ENCODE measurements at places on chromosomes 12 and 14. TPM values are rescaled to one million over a fixed set of nuclear protein-coding genes. Genes with fewer than 3 reads are reported as not detected.

Gene TMEM30B
- 0.12 TPM for total RNA-seq

Gene ARHGEF40
- total RNA-seq = 6.3 TPM

Gene NPFF
- total RNA-seq = not detected

Gene PZP
- not detected for total RNA-seq

Gene ADGRD1
- 0.44 TPM for total RNA-seq

Gene ENDOU
- total RNA-seq = not detected

Gene DBX2
- total RNA-seq = not detected

Gene SLCO1B1
- 0.32 TPM for total RNA-seq

DNA sequence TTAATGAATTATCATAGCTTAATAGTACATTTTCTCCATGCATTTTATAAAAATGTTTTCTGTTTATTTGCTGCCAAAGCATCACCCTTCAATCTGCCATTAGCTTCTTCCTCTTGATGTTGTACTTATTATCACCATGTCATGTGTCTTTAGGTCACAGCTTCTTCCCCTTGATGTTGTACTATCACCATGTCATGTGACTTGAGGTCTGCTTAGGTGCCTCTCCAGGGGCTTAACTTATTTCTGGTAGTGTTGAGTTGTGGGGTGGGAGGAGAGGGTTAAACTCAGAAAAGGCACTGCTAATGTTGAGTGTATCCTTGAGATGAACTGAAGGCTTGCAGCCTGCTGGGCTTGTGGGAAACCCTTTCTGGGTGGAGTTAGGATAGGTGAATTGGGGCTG lies 87.8 kb downstream of the DAAM1 start:
- peaks cover 46% of the 10 kb centered on the region for H3K4me1 ChIP-seq
- DNase-seq = no peak
- no peaks in the 10 kb centered on the region for H3K27me3 ChIP-seq
- peak overlapping the region; percentile 64 for H3K27ac ChIP-seq
- no peaks in the 10 kb centered on the region for H3K36me3 ChIP-seq

- no peak overlapping the region for H3K27ac ChIP-seq
- no peaks in the 10 kb centered on the region for H3K36me3 ChIP-seq
- no peak overlapping the region for H3K4me3 ChIP-seq
- H3K27me3 ChIP-seq = no peaks in the 10 kb centered on the region
- DNase-seq = no peak
These were observed 11.9 kb downstream of the PALS1 start for GRCh38 chr14:67253076-67253635.

GRCh38 chr12:130706885-130707570 lies 9.1 kb downstream of the RIMBP2 start:
- no peaks in the 10 kb centered on the region for H3K4me1 ChIP-seq
- no peak overlapping the region for H3K27ac ChIP-seq
- H3K27me3 ChIP-seq = no peaks in the 10 kb centered on the region
- no peak overlapping the region for H3K4me3 ChIP-seq

GRCh38 chr12:56487448-56488040 lies 417 bp downstream of the GLS2 start:
- no peaks in the 10 kb centered on the region for H3K36me3 ChIP-seq
- peaks cover 6% of the 10 kb centered on the region for H3K27me3 ChIP-seq
- no peaks in the 10 kb centered on the region for H3K4me1 ChIP-seq
- DNase-seq = no peak
- no peak overlapping the region for H3K4me3 ChIP-seq

DNA sequence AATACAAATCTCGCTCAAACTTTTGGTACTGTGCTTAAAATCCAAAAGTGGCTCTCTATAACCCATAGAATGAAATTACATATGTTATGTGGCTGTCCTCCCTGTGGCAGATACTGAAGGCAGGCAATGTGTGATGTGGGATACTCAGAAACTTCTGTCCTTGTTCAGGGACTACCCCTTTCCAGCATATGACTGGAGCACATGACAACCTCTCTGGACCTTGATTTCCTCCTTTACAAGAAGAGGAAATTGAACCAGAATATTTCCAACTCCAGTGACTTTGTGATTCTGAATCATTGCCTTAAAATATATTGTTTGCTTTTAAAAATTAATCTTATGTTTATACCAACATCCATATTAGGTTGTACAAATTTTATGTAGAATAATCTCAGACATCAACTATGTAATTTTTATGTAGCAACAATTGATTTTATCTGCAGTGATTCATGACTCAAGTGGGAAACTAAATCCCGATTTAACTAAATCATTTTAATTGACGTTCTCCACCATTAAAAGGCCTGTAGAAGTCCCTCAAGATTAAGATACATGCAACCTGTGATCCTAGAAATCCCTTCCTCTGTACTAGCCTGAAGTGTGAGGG lies 162.4 kb downstream of the AKAP6 start:
- no peak overlapping the region for H3K4me3 ChIP-seq
- H3K27me3 ChIP-seq = no peaks in the 10 kb centered on the region
- no peaks in the 10 kb centered on the region for H3K4me1 ChIP-seq
- no peak overlapping the region for H3K27ac ChIP-seq
- DNase-seq = no peak
- no peaks in the 10 kb centered on the region for H3K36me3 ChIP-seq

DNA sequence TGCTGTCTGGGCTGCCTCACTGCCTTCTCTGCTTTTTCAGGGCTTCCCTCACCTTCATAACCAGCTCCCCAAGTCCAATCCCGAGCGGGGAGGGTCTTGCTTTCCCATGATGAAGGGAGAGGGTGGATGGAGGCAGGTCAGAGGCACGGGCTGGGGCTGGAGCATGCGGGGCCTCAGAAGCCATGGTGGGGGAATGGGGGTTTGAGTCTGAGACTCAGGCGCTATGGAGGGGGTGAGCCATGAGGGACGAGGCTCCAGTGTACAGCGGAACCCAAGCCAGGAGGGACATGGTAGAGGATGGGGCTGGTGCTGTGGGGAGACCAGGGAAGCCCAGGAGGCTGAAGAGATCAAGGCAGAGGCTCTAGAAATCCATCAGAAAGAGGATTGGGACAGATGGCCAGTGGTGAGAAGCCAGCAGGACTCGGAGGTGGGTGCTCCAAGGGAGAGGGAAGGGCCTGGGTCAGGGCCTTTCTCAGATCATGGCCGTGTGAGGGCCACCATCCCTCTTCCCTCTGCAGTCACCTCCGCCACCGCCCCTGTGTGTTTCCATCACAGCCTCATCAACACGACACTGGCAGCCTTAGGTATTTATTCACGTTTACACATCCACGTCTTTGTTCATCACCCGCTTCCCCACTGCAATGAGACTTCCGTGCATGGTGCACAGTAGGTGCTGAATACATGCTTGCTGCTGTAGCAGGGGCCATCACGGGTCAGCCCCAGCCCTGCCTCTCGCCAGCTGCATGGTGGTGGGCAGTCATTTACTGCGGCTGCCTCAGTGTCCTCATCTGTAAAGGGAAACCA lies 144.7 kb downstream of the ADGRD1 start:
- H3K36me3 ChIP-seq = no peaks in the 10 kb centered on the region
- H3K4me3 ChIP-seq = no peak overlapping the region
- no peak overlapping the region for H3K27ac ChIP-seq
- H3K4me1 ChIP-seq = no peaks in the 10 kb centered on the region

GRCh38 chr14:75860561-75861160 lies 121.1 kb downstream of the TGFB3 start:
- no peaks in the 10 kb centered on the region for H3K36me3 ChIP-seq
- peaks cover 30% of the 10 kb centered on the region for H3K4me1 ChIP-seq
- no peaks in the 10 kb centered on the region for H3K27me3 ChIP-seq
- H3K4me3 ChIP-seq = no peak overlapping the region
- no peak for DNase-seq

DNA sequence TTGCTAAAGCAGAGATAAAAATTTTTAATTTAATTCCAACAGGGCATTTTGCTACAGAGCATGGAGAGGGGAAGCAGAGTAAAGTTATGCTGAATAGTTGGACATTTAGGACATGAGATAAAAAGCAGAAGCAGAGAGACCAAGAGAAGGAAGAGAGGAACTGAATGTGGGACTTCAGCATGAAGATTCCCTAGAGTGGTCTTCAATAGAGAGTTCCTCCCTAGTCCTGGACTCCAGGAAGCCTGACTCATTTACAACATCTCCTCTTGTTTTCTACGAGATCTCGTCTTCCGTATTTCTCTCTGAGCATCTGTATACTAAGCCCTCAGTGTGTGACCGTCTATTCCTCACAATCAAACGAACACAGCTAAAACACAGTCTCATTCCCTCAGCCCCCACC lies 35.2 kb upstream of the IFT81 start:
- no peaks in the 10 kb centered on the region for H3K36me3 ChIP-seq
- no peak overlapping the region for H3K4me3 ChIP-seq

DNA sequence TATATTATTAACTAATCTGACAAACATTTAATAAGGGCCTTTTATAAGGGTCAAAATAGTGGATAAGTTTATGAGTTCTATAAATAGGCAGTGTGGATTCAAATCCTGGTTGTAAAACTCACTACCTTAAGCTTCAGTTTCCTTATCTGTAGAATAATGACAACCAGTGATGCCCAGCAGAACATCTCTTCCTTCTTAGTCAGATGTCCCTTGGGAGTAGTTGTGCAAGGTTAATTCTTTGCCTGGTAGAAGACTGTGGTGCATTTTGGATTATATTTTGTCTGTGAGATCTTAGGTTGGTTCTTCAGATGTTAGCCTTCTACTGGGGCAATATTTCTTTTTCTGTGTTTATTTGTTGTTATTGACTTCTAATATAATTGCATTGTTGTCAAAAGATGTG lies 59.5 kb downstream of the ARID2 start:
- no peaks in the 10 kb centered on the region for H3K36me3 ChIP-seq
- DNase-seq = no peak
- H3K4me1 ChIP-seq = no peaks in the 10 kb centered on the region
- H3K4me3 ChIP-seq = no peak overlapping the region

- peak overlapping the region; percentile 70 for H3K27ac ChIP-seq
- peaks cover 86% of the 10 kb centered on the region for H3K4me1 ChIP-seq
- no peak overlapping the region for H3K4me3 ChIP-seq
- no peaks in the 10 kb centered on the region for H3K27me3 ChIP-seq
- no peaks in the 10 kb centered on the region for H3K36me3 ChIP-seq
These were observed 6.3 kb upstream of the LTBP2 start for GRCh38 chr14:74618078-74618952.

- H3K4me1 ChIP-seq = no peaks in the 10 kb centered on the region
- H3K36me3 ChIP-seq = no peaks in the 10 kb centered on the region
- H3K4me3 ChIP-seq = no peak overlapping the region
- no peak for DNase-seq
These were observed 22.5 kb downstream of the ADGRD1 start for GRCh38 chr12:130976171-130976720.

DNA sequence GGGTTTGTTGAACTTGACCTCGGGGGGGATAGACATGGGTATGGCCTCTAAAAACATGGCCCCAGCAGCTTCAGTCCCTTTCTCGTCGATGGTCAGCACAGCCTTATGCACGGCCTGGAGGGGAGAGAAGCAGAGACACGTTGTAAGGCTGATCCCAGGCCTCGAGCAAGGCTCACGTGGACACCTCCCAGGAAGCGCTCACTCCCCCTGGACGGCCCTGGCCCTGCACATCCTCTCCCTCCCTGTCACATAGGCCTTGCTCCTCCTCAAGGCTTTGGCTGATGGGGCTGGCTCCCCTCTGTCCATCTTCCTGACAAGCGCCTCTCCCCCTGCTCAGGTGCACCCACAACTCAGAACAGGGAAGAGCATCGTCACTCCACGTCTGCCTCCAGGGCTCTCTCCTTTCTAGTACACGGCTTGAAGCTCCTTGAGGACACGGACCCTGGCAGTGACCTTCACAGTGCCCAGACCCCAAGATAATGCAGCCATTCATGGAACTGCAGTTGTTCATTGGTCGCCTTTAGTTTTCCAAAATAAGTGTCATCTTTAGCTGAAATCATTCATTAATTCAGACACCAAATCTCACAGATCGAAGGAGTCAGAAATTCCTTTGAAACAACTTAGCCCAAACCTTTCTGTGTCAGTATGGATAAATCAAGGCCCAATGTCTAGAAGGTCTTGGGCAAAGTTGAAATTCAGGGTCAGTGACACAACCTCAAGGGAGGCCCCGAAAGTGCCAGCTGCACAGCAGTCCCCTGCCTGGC lies 9.7 kb downstream of the SERPINA1 start:
- peaks cover 23% of the 10 kb centered on the region for H3K4me1 ChIP-seq
- H3K4me3 ChIP-seq = no peak overlapping the region
- no peak for DNase-seq
- no peaks in the 10 kb centered on the region for H3K27me3 ChIP-seq

- H3K4me1 ChIP-seq = no peaks in the 10 kb centered on the region
- DNase-seq = no peak
- no peak overlapping the region for H3K27ac ChIP-seq
These were observed 209.0 kb upstream of the PLEKHG7 start for GRCh38 chr12:92493816-92494215.

DNA sequence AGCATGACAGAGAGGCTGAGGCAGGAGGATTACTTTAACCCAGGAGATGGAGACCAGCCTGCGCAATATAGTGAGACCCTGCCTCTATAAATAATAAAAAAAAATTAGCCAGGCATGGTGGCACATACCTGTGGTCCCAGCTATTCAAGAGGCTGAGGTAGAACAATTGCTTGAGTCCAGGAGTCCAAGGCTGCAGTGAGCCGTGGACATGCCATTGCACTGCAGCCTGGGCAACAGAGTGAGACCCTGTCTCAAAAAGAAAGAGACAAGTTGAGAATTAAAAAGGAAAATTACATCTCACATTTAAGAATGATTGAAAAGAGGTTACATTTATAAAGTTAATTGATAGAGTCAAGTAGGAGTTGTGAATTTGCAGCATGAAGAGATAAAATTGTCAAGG lies 91.4 kb upstream of the TMPO start:
- H3K4me3 ChIP-seq = no peak overlapping the region
- H3K36me3 ChIP-seq = no peaks in the 10 kb centered on the region
- H3K4me1 ChIP-seq = peaks cover 12% of the 10 kb centered on the region
- no peaks in the 10 kb centered on the region for H3K27me3 ChIP-seq
- H3K27ac ChIP-seq = no peak overlapping the region

- H3K36me3 ChIP-seq = no peaks in the 10 kb centered on the region
- H3K27me3 ChIP-seq = no peaks in the 10 kb centered on the region
- H3K4me1 ChIP-seq = peaks cover 24% of the 10 kb centered on the region
- peak overlapping the region; percentile 18 for H3K27ac ChIP-seq
These were observed 31.7 kb upstream of the GPRC5A start for GRCh38 chr12:12859690-12860089.

- H3K36me3 ChIP-seq = no peaks in the 10 kb centered on the region
- H3K27me3 ChIP-seq = no peaks in the 10 kb centered on the region
- H3K27ac ChIP-seq = no peak overlapping the region
- peaks cover 25% of the 10 kb centered on the region for H3K4me1 ChIP-seq
These were observed 2.4 kb downstream of the C12orf75 start for GRCh38 chr12:105332925-105333324.

DNA sequence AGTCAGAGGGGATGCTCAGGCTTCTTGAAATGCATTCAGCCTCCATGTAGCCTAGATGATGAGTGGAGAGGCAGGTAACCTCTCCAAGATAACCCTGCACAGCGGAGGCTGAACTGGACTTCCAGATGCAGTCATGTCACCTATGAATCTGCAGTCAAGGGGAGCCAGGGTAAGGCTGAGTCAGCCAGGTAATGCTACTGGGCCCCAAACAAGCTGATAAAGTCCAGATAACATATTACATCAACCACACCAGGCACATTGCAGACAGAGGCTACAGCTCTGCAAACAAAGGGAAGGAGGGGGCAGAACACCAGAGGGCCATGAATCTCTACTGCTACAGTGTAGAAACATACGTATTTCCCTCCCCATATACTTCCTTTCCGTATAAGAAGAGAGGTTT lies 14.0 kb downstream of the RNASE9 start:
- DNase-seq = no peak
- H3K4me3 ChIP-seq = no peak overlapping the region
- H3K27ac ChIP-seq = no peak overlapping the region
